ENCODE measurements at places on chromosomes 5 and 9.
A peak's percentile ranks its signal among the peaks of the same experiment; 100 is the strongest.

DNA sequence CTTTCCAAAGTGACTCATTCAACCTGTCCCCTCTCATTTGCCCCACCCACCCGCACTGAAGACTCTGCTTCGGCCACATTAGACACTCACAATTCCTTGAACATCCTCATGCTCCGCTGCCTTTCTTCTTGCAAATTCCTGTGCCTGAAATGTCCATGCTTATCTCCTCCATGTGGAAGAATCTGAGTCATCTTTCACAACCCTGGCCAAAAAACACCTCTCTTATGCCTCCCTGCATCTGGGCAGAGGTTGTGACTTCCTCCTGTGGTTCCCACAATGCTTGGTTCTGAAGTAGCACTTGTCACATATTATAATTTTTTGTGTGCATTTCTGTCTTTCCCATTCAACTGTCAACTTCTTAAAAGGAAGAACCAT lies 238.6 kb downstream of the ENC1 start:
- DNase-seq: peak; percentile 78

GRCh38 chr9:82038897-82039296 lies 50.3 kb downstream of the SPATA31D1 start:
- DNase-seq: no peak

GRCh38 chr5:9381464-9381863 lies 164.4 kb downstream of the SEMA5A start:
- DNase-seq: no peak

DNA sequence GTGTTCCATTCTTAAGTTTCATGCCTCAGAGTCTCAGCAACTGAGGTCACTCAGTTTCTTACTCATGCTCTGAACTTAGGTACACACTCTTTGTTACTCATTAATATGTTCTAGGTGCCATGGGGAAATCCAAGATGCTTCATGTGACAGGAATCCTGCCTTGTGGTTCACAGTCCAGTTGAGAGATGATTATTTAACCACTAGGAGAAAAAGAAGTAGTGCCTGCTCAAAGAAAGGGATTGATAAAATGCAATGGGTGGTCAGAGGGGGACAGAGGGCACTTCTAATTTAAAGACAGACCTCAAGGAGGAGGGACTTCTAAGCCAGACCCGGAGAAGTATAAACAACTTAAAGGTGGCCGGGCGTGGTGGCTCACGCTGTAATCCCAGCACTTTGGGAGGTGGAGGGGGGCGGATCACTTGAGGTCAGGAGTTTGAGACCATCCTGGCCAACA lies 69.0 kb downstream of the UGCG start:
- DNase-seq: peak; percentile 93

GRCh38 chr5:87403409-87403808 lies 9.3 kb downstream of the CCNH start:
- no peak for DNase-seq

- DNase-seq: peak; percentile 63
Observed at GRCh38 chr5:103424453-103425205, 138.0 kb downstream of the NUDT12 start.

DNA sequence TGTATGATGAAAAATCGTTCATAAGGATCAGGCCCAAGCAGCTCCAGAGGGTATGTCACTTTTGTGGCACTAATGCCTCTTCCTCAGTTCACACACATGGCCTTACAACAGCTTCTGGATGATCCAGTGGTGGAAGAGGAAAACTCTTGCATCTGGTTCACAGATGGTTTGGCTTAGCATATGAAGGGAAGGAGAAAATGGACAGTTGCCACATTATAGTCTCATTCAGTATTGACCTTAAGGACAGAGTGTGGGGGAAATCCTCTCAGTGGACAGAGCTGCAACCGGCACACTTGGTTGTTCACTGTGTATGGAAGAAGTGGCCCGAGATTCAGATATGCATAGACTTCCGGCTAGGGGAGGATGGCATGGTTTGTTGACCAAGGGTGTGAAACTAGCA lies 22.8 kb downstream of the C9orf57 start:
- no peak for DNase-seq

GRCh38 chr9:93675336-93676150 lies 99.2 kb downstream of the PHF2 start:
- no peak for DNase-seq

DNA sequence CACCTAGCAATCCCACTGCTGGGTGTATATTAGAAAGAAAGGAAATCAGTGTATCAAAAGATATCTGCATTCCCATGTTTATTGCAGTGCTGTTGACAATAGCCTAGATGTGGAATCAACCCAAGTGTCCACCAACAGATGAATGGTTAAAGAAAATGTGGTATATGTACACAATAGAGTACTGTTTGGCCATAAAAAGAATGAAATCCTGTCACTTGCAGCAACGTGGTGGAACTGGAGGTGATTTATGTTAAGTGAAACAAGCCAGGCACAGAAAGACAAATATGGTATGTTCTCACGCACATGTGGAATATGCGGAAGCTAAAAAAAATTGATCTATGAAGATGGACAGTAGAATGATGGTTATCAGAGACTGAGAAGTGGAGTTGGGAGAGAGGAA lies 221.6 kb upstream of the DAP start:
- DNase-seq: no peak

DNA sequence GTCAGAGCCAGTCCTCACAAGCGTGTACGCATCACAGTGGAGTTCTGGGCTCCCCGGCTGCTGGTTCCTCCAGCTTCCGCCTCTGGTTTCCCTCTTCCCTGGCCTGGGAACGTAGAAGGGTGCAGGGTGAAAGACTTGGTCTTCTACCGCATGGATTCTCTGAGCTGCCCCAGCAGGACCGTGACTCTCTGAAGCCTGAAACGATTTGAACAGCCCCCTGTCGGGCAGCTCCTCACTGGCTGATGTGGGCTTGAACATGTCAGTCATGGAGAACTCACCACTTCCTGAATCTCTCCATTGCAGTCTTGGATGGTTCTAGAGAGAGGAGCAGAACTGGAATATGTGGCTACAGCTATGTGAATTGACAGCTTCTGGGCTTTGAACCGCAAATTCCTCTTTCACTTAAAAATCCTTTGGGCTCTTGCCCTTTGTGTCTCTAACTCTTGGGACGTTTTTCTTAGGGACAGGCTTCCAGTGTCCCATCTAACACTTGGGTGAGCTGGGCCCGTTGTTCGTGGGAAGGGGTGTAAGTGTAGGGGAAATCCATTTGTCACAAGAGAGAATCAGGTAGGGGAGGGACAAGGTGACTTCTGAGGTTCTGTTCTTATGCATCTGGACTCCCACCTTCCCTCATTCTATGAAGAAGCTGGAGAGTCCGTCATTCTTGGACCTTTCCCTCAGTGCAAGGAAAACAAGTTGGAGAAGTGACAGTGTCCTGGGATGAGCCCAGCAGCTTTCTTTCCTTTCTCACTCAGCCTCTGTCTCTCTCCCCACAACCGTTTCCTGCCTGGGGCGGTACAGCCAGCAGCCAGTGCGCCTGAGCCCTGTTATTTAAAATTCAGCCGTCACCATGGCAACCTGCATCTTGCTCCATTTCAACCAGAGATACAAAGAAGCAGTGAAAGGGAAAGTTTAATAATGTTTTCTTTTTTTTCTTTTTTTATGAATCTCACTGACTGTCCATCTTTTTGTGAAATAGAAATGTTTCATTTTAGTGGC lies 84.7 kb downstream of the PTTG1 start:
- DNase-seq: no peak

GRCh38 chr5:133967124-133967523 lies 1.3 kb downstream of the C5orf15 start:
- DNase-seq: no peak

DNA sequence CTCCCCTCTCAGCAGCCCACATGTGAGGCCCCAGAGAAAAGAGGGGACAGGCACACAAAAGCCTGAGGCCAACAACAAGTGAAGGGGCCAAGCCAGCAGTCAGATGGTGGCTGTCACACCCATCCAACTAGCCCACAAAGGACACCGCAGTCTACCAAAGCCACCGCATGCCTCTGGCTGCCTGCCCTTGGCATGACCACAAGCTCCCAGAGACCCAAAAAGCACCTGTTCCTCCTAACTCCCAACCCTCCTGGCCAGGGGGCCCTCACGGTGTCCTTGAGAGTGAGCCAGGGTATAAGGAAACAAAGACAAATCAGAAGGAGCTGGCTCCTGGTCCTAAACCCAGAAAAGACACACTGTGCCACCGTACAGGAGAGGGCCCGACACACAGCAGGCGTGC lies 77.8 kb upstream of the LRRTM2 start:
- DNase-seq: no peak

GRCh38 chr5:33563983-33564908 lies 123.5 kb downstream of the TARS1 start:
- peak; percentile 42 for DNase-seq

DNA sequence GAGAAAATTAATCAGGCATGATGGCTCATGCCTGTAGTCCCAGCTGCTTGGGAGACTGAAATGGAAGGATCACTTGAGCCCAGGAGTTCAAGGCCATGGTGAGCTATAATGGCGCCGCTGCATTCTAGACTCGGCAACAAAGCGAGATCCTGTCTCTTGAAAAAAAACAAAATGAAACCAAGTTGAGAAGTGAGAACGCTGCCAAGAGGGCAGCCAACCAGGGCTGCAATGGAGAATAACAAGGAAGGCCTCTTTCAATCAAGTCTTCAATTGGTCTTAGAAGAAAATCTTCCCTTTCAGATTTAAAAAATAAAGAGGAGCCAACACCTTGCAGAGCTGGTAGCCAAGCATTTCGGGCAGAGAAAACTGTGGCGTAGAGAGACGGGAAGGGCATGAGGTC lies 14.7 kb downstream of the KIAA1958 start:
- DNase-seq: no peak

DNA sequence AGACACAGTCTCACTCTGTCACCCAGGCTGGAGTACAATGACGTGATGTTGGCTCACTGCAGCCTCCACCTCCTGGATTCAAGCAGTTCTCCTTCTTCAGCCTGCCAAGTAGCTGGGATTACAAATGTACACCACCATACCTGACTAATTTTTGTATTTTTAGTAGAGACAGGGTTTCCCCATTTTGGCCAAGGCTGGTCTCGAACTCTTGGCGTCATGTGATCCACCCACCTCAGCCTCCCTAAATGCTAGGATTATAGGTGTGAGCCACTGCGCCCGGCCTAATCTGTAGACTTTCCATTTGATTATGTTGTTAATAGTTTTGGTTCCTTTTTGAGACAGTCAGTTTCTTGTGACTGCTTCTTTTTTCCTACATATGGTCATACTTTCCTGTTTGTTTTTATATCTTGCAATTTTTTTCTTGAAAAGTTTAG lies 31.0 kb downstream of the MTREX start:
- DNase-seq: no peak

DNA sequence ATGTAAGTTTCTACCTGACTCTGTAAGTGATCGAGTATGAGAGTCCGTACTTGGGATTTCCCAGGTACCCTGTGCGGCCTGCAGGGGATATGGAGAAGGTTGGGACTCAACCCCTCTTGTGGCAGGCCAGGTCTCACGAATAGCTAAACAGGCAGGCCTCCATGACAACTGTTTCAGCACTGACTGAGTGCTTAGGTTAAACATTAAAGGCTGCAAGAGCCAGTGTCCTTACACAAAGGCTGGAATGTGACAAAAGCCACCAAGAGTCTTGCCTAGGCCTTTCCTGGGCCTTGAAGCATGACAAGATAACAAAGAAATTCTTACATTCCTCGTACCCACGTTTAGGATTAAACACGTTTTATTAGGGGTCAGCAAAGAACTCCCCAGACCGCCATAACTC lies 58.6 kb downstream of the THBS4 start:
- DNase-seq: no peak

DNA sequence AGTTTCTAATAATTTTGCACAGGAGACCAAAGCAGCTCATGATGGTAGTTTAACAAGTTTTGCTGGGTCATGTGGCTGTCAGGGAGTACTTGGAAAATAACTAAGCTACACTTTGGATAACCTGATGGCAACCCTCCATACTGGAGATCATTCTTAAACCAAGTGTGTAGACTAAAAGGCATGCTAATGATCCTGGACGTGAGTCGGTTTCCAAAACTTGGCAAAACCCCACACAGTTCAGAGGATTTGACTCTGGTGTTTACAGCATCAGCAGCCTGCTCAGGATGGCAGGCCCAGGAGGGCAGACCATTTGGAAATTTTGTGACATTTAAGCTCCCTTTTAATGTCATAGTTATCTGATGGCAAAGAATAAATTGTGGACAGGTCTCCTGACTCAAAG lies 196.5 kb upstream of the EFNA5 start:
- no peak for DNase-seq

DNA sequence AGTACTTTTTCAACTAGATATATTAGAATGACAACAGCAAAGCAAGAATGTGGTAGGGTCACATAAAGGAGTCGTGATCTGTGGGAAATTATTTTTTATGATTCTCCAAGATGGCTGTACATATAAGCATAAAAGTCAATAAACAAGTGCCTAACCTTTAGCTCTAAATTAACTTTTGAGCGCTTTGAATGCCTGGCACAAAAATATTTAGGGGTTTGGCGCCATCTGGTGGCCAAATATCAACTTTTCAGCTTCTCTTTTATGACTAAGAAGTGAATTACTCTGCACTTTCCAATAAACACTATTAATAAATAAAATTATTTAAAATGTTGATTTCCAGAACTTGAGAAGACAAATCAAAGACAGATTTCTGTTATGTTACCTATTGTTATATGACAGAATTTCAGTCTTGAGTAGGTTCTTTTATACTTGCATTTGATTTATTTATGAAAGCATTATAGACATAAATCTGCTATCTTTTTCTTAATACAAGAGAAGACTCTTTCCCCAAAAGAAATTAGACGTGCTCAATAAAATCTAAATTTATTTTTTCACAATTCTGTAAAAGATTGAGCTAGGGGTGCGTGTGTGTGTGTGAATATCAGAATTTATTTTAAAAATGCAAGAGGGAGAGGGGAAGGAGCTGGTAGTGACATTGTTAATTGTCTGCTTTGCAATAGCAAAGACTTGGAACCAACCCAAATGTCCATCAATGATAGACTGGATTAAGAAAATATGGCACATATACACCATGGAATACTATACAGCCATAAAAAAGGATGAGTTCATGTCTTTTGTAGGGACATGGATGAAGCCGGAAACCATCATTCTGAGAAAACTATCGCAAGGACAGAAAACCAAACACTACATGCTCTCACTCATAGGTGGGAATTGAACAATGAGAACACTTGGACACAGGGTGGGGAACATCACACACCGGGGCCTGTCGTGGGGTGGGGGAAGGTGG lies 36.7 kb upstream of the ARRDC3 start:
- DNase-seq: peak; percentile 20

- no peak for DNase-seq
Observed at GRCh38 chr5:21573416-21574314, 1279.5 kb downstream of the CDH12 start.

DNA sequence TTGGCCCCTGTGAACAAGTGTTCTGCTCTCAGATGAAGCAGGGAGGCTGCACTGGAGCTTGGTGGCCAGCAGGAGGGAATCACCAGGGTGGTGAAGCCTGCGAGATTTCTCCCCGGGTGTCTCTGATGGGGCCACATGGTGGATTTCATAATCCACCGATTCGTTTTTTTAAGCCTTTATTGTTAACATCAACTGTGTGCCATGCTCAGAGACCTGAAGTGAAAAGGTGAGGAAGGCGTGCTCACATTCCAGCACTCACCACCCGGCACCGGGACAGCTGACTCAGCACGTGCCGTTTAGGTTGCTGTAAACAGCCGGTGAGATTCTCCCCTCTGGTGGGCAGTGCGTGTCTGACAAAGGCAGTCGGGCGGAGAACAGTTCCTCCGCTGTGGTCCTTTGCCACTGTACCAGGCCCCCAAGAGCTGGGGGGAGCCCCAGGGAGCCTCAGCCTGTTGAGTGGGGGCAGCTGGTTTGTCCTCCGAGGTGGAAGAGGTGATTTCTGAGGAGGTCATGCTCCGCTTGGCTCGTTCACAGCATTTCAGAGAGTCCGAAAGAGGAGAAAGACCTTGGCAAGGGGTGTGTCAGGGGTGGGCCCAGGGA lies 12.7 kb upstream of the AHRR start:
- DNase-seq: peak; percentile 80

- DNase-seq: no peak
Observed at GRCh38 chr9:107308461-107308860, 25.4 kb downstream of the RAD23B start.

Data from NCI-H226 (cell line).